ENCODE measurements at places on chromosomes 2 and 18.

DNA sequence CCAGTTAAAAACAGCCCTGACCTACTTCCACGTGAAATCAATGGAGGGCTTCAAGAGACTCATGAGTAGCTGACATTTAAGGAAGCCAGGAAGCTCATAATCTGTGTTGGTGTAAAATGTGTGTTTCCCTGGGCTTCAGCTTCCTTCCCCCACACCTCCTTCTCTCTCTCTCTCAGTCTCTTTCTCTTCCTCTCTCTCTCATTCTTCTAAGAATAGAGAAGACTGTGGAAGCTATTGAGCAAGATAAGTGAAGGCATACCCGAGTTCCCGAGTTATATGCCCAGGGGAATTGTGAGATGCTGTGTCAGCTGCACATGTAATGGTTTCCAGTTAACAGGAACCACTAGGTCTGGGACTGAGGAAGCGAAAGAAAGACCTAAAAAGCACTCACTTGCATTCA is 199.4 kb downstream of the NYAP2 start:
- no peak for DNase-seq

GRCh38 chr2:226466124-226466523 is 333.5 kb downstream of the IRS1 start:
- DNase-seq, result no peak

GRCh38 chr2:181552808-181553207 is 95.6 kb downstream of the ITGA4 start:
- peak; percentile 18 for DNase-seq

DNA sequence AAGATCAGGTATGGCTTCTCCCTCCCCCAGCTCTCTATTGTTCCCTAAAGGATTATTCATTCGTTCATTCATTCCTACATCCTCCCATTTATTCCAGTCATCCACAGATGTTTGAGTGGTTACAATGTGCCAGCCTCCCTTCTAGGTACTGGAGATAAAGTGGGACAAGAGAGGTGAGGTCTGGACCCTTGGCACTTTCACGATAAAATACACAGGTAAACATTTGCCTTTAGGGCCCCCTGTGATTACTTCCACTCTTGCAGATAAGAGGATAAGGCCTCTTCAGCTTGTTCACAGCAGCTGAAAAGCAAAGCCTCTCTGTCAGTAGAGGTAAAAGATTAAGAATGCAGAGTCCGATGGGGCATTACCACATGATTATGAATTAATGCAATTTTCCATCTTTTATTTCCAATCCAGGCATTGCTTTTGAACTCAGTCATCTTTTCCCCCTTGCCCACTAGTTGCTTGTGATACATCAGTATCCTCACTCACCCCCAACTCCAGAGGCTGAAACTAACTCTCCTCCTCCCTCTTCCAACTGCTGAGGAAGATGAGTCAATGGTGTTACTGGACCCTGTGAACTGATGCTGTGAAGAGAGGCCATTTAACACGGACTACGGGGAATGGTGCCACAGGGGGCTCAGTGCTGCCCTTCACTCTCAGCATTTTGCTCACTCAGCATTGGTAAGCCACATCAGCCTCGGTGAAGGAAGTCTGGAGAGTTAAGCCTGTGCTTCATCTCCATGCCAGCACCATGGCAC is 1.1 kb upstream of the DPP4 start:
- no peak for DNase-seq

DNA sequence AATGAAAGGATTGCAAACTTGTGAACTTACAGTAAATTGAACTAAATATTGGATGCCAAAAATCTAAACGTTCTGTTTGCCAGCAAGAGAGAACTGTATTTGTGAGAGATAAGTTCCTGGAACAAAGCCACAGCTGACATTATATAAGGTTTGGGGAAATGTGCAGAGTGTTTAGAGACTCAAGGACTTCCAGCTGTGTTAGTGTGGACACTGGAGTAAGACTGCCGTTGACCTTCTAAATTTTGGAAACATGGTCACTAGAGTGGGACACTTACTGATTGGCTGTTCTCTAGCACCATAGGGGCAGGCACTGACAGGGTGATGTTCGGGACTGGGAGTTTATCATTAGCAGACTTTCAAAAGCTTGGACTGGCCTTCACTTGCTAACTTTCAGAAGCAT is 40.5 kb downstream of the SCN9A start:
- no peak for DNase-seq

DNA sequence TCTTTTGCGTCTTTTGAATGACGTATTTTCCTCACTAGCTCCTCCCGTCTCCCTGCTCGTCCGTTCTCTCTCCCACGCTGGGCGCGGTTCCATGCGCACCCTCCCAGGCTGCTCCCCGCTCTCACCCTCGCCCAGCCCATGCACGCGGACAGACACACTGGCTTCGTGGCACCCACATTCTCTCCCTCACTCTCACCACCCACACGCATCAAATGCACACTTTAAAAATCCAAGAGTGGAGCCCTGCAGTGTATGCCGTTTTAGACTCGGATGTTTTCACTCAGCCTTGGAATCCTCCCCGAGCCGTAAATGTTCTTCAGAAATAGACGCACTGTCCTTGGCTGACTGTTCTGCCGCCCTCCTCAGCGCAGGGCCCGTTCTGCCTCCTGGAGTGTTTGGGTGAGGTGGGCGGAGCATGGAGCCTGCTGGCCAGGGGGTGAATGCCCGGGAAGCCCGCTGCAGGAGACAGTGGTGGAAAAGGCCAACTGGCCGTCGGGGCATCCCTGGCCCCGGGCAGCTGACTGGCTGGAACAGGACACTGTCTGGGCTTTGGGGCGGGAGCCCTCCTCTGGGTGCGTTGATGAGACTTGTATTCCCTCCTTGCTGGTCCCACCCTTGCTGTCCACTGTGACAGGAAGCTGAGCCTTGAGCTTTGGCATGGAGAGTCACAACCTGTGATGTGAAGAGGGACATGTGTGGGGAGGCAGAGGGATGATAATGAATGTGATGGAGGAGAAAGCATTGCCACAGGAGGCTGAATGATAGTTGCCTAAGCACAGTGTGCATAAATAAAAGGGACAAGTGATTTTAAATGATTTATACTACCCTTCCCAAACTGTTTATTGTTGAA is 35.4 kb upstream of the LYPD6B start:
- no peak for DNase-seq

DNA sequence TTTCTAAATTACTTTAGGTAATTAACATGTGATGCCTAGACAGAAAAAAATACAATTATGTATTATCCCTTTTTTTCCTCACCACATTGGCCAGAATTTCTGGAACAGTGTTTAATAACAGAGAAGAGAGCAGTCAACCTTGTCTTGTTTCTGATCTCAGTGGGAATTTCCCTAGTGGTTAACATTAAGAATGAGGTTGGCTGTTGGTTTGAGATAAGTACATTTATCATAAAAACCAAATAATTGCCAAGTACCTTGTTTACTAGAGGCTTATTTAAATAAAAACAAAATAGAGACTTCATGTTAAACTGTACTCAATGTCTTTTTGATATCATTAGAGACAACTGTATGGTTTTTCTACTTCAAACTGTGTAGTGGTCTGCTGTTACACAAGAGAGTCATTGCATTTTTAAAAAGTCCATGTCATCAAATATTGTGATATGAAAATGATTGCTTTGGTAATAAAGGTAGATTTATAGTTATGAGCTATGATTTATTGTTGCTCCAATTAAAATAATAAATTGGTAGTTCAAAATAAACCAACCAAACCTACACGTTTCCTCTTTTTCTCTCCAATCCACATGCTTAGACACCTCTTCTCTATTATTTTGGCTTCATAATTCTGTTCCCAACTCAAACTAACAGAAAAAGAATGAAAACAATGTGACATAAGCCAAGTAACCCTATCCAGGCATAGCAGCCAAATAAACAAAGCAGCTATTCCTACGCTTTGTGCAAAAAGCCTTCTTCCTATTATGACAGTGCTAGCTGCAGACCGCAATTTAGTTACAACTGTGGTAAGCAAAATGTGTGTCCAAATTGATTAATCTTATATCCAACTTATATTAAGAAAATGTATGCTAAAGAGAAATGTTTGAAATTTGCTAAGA is 20.9 kb upstream of the TANK start:
- no peak for DNase-seq

DNA sequence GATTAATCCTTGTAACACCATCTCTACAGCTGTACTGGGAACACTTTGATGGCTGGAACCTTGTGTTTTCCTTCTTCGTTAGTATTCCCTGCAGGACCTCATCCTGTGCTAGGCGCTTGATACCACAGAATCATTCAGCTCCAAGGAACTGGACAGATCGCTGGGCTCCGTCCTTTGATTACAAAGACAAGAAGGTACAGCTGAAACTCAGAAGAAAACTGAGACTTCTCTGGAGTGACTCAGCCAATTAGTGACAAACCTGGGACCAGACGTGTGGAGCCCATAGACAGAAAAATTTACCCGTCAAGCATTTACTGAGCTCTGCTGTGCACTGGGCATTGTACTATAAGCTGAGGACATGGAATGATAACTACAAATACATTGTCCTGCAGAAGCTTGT is 67.3 kb downstream of the NCKAP5 start:
- DNase-seq, result no peak

GRCh38 chr2:7083580-7084509 is 166.6 kb downstream of the RNF144A start:
- peak; percentile 49 for DNase-seq

- DNase-seq, result no peak
Observed at GRCh38 chr2:84041506-84041905, 417.6 kb downstream of the SUCLG1 start.

- no peak for DNase-seq
Observed at GRCh38 chr2:64641599-64641998, 12.1 kb downstream of the SERTAD2 start.

GRCh38 chr2:14616342-14616741 is 16.2 kb upstream of the LRATD1 start:
- DNase-seq, result peak; percentile 23

- DNase-seq, result peak; percentile 100
Observed at GRCh38 chr2:160205505-160205904, 5.4 kb upstream of the ITGB6 start.

- no peak for DNase-seq
Observed at GRCh38 chr2:138727956-138728355, 52.2 kb downstream of the NXPH2 start.

GRCh38 chr2:226477221-226478108 is 322.2 kb downstream of the IRS1 start:
- no peak for DNase-seq

- DNase-seq, result peak; percentile 20
Observed at GRCh38 chr2:12050396-12050795, 304.0 kb downstream of the LPIN1 start.

DNA sequence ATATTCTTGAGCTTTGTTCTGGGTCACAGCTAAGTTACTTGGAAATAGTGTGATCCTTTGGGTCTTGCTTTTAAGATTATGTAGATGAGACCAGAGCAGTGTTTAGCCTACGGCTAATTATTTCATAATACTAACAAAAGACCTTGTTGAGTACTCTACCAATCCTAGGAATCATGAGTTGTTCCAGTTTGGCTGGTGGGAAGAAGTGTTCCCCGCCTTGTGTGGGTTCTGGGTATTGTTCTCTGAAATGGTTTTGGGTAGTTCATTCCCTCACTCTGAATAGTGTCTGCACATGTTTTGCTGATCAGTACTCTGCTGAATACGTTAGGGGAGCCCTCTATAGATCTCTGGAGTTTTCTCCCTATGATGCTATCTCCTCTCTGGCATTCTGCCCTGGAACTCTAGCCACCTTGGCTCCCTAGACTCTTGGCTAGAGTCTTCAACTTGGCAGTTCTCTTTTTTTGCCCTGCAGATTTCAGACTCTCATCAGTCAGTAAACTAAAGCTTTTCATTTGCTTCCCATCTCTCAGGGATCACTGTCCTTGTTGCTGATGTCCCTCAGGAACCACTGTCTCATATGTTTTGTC is 48.4 kb downstream of the NEMP2 start:
- DNase-seq, result peak; percentile 27

GRCh38 chr2:19607400-19607799 is 249.0 kb upstream of the OSR1 start:
- DNase-seq, result no peak

- DNase-seq, result no peak
Observed at GRCh38 chr2:24919506-24920097, 435 bp downstream of the ADCY3 start.

- DNase-seq, result peak; percentile 21
Observed at GRCh38 chr2:17719562-17720371, 33.8 kb downstream of the SMC6 start.

DNA sequence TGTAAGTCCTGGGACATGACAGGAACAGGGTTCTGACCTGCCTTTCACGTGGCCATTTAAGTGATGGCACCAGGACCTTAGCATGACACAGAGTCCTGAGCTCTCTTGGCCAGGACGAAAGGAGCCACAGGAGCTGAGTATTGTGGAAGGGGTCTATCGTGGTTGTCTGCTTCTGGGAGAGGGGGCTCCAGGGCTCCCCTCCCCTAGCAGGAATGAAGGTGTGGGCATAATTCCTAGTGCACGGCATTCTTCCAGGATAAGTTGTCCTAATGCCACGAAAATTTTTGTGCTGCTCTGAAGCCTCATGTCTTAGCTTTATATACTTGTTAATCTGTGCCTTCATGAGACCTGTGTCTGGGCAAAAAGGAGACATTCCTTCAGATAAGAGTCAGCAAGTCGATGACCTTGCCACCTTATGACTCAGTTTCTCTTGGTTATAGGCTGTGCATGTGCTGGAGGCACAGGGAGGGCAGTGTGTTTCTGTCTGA is 17.1 kb downstream of the GATA6 start:
- no peak for DNase-seq

- peak; percentile 95 for DNase-seq
Observed at GRCh38 chr18:2147476-2148230, 423.7 kb downstream of the METTL4 start.

GRCh38 chr2:127170021-127170420 is 50.1 kb downstream of the CYP27C1 start:
- no peak for DNase-seq

GRCh38 chr18:76875390-76876325 is 53.3 kb downstream of the ZNF236 start:
- DNase-seq, result peak; percentile 60

- no peak for DNase-seq
Observed at GRCh38 chr2:170241756-170242155, 63.8 kb downstream of the MYO3B start.

GRCh38 chr2:73238976-73239375 is 4.9 kb downstream of the CCT7 start:
- no peak for DNase-seq

- DNase-seq, result no peak
Observed at GRCh38 chr2:241811201-241811951, 2.4 kb downstream of the NEU4 start.

DNA sequence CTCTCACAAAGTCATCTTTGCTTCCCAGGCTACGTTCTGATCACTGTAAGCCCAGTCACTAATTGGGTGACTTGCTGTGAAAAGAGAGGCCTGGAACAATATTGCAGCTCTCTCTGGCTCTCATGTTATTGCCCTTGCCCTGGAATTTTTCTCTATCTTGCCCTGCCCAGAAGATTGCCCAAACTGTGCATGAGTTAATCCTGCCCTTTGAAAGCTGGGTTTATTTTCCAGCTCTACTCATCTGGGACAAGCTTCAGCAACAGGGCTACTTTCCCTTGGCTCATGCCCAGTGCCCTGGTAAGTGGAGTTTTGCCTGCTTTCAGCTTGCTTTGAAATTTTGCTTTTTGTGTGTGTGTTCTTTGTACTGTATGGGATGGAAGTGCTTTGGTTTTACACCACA is 6.9 kb upstream of the EHBP1 start:
- DNase-seq, result no peak

All from MCF 10A (cell line).